Activated CD4-positive, alpha-beta T cell treated with anti-CD3 and anti-CD28 coated beads, Interleukin-2, Interleukin-4, amounts not matched to agents 100 ng/mL and 50 ng/mL, durations not matched to agents 16 hours and 8 hours (primary cell): ENCODE measurements at places on chromosomes 3 and 15.

DNA sequence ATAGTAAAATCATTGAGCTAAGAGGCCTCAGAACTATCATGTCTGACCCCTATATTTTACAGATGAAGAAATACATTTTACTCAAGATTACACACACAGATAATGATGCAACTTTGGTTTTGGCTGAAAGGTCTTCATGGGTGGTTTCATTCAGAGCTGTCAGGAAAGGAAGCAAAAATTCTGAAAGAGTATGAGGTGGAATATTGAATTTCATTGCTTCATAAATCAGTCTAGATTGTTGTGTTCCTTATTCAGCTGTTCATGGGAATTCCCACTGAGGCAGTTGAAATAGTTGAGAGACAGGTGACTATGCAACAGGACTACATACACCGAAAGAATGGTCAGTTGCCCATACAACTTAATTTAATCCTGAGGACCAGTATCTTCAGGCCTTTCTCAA lies 39.4 kb downstream of the CD200 start:
- no peak for DNase-seq

- DNase-seq = no peak
Observed at GRCh38 chr3:32395496-32395895, 3.8 kb downstream of the CMTM7 start.

GRCh38 chr3:163919154-163919553 lies 1159.1 kb downstream of the SI start:
- DNase-seq = no peak

GRCh38 chr3:72538070-72538745 lies 310.0 kb downstream of the SHQ1 start:
- DNase-seq = no peak

DNA sequence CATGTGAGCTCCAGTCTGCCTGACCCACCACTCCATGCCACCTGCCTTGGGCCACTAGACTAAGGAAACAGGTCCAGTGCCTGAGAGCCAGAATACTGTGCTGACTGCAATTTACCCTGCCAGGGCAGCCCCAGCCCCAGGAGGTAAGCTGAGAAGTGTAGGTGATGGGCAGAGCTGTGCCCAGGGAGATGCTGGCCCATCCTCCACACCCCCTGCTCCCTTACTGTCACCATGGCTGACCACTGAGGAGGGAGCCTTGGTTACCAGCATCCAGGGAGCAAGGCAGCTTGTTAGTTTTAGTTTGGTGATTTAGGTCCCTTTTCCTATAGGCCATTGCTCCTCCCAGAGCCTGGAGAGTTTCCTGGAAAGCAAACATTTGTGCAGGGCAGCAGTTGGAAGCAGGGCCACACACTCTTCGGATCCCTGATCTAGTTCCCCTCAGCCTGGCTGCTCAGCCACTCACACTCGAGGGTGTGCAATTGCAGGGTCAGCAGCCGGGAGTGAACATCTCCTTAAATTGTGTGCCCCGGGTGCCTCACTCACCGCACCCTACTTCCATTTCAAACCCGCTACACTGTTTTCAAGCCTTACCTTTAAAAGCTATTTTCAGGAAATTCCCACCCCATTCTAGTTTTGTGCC lies 2.0 kb downstream of the GALNT15 start:
- DNase-seq = no peak

DNA sequence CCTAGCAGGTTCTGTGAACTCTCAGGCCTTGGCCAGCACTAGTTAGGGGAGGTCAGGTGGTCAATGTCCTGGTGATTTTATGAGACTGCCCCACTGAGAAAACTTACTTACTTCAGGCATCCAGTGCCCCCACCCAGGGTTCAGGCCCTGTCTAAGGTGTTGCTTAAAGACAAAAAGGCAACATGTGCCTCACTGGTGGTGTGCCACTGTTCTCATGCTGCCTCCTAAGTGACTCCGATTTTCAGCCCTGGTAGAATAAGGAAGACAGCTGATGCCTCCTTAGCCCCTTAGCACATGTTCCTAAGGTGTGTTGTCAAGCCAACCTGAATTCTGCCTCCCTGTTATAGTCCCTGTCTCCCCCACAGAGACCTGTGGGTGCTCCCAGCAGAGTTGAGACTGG lies 5.3 kb downstream of the RBM15B start:
- no peak for DNase-seq

- no peak for DNase-seq
Observed at GRCh38 chr3:46935168-46935858, 41.2 kb downstream of the CCDC12 start.

DNA sequence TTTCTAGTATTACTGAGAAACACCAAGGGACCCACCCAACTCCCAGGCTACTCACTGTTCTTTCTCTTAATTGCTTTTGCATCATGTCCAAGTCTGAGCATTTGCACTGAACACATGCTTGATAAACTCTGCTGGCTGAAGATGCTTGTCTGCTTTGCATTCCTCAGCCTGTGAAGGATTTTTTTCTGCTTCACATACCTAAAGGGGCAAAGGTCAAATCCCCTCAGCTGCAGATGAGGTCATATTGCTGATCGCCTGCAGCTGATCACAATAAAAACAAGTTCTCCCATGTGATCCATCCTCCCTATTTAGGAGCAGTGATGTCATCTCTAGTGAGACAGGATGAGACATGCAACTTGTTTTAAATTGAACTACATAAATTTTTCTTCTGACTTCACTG lies 84.6 kb upstream of the DCBLD2 start:
- no peak for DNase-seq

DNA sequence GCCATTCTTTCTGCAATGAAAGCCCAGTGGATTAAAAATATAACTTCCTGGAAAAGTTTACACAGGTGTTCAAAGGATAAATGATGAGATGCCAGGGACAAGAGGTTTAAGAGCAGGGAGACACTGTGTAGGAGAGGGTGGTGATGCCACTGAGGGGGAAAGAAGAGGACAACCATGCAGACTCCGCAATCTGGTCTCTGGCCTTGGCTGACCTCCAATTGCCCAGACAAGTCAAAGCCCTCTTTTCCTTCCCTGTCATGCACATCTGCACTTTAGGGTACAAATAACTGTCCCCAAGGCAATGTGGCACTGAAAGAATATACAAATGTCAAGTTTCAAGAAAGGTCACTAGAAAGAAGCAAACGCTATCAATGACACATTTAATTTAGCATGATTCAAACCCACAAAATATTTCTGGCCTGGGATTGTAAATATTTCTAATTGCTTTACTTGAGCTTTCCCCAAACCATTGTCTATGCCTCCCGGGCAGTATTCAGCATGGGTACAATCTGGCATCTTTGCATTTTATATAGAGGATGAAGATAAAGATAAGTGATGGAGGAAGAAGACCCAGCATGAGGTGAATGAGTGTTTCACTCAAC lies 319.4 kb downstream of the PLCL2 start:
- DNase-seq = no peak

- no peak for DNase-seq
Observed at GRCh38 chr3:51353691-51354090, 31.4 kb upstream of the MANF start.

DNA sequence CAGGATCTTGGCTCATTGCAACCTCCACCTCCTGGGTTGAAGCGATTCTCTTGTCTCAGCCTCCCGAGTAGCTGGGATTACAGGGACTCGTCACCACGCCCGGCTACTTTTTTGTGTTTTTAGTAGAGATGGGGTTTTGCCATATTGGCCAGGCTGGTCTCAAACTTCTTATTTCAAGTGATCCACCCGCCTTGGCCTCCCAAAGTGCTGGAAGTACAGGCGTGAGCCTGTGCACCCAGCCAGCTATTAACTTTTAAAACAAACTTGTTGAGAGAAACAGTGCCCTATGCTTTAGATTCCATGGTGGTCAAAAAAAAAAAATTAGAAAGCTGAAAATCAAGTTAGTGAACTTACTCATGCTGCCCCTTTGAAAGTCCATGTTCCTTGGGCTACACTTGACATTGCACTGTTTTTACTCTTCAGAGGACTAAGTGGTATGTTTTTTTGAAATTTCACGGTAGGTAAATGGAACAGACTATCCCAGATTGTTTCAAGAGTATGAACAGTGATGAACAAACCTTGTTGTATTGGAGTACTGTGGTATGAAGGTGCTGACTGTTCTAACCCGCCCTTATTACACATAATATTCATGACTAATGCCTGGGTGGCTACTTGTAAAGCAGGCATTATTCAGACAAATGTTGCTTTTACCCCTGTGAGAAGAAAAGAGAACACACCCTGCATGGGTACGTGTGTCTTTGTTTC lies 206.9 kb downstream of the KLHL25 start:
- DNase-seq = no peak

DNA sequence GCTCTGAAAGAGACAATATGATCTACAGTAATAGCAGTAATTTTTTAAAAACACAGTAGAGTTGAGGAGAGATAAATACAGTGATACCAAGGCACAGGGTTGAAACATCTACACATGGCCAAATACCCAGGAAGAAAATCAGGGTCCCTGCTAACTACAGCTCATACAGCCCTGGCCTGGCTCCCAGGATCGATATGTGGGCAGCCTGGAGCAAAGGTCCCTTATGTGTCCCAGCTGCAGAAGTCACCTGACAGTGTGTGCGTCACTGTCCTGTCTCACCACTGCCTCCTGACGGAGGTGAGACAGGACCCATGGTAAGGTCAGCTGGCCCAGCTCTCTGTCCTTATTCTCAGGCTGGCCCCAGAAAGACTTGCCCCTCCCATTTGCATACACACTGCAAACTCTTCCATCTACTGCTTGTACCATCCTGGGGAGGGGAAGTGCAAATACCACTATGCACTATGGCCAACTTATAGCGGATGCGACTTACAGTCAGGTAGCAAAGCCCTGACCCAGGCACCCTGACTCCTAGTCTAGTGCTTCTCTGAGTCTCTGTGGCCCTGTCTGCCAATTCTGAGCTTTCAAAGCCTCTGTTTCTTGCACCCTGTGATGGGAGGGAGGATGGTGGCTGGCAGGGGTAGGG lies 22.0 kb upstream of the BCL2L10 start:
- no peak for DNase-seq

- no peak for DNase-seq
Observed at GRCh38 chr3:152043620-152044019, 170.2 kb downstream of the SUCNR1 start.

- DNase-seq = no peak
Observed at GRCh38 chr15:49982584-49982983, 136.4 kb downstream of the ATP8B4 start.

DNA sequence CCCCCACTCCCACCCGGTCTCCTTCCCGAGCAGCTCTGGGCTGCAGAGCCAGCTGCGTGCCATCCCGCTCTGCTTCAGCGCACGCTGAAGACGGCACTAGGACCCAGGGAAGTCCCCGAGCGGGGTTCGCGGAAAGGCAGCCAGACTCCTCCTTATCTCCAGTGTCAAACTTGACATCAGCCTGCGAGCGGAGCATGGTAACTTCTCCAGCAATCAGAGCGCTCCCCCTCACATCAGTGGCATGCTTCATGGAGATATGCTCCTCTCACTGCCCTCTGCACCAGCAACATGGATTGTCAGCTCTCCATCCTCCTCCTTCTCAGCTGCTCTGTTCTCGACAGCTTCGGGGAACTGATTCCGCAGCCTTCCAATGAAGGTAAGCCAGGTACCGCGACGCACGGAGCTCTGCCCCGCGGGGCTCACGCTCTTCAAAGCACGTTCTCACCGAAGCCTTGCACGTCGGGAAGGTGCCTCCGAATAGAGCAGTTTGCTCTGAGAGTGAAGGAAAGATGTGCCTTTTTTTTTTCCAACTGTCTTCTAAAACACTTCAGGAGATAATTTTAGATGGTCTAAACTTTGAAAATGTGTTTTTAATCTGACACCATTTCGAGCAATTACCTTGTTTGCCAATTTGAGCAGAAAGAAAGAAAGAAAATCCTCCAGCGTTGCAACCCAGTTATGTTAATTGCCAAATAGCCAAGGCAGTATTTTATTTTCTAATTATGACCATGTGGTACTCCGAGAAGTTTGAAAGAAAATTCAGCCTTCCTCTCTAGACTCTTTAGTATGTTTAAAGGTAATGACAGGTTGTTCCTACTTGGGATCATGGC lies at the start of gene EPHA3:
Gene EPHA3, plus strand, starts transcription at position 161 of the 830 bp plus-strand sequence. Its CDS starts 128 bp downstream, at position 289.
- peak; percentile 46 for DNase-seq

DNA sequence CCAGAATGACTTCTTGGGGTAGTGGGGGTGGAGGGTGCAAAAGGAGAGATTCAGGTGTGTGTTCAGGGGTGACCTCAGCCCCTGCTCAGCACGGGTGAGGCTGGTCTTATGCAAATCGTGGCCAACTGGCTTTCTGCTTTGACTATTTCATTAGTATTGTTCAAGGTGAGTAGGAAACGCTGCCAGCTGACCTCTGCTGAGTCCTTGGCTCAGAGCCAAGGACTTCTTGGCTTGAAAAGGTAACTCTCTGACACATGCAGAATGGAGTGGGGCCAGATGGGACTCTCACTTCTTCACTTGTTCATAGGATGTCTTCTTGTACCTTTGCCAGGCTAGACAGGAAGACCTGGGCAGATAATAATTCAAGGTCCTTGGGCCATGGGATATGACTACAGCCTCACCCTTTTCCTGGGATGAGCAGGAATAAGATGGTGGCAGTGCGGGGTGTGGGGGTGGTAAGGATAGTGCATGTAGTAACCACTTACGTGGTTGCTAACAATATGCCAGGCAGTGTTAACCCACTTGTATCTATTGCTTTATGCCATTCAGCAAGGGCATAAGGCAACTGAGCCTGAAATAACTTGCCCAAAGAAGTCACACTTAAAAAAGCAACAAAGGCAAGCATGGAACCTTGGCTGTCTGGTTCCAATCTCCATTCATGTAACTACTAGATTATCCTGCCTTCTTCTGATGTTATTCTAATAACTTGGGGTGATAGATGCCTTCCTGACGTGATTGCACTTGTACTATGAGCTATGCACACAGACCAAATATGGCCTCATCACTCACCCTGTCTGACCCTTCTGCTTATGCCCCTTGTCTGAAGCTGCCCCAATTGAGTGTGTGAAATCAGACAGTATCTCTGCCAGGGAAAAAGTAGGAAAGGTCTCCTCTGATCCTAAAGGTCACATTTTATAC lies 193.1 kb downstream of the NR1D2 start:
- DNase-seq = no peak

DNA sequence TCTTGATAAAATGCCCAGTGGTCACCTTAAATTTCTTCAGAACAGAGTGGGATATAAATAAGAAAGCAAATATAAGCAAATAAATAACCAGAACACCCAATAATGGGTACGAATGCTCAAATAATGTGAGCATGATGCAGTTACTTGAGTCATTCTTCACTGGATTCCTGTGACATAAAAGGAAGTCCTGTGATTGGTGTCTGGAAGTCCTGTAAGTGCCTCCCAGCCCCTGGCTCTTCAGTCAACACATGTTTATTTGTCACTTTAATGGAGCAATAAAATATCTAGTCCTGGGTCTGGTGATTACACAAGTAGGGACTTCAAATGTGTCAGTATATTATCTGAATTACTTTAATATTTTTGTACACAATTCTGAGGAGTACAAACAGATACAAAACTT lies 30.4 kb downstream of the TMEM212 start:
- no peak for DNase-seq

DNA sequence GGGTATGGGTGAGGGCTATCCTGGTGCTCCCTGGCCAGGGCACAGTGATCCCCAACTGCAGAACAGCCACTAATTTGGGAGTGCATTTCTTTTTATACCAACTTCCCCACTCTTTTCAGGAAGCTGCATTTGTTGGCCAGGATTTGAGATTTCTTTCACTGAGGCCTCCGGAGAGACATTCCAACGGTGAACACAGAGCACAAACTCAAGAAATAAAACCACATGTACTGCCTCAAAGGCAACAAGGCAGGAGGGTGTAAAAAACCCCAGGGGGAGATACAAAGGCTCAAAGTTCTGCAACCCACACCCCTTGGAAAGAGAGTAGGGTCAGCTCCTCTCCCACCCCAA lies 65.3 kb downstream of the CPN2 start:
- no peak for DNase-seq

- DNase-seq = no peak
Observed at GRCh38 chr3:190182418-190183043, 61.8 kb upstream of the P3H2 start.

- no peak for DNase-seq
Observed at GRCh38 chr15:89463113-89463512, 33.3 kb downstream of the RHCG start.
